DMS153 (cell line): ENCODE measurements at places on chromosomes 6 and 20.

DNA sequence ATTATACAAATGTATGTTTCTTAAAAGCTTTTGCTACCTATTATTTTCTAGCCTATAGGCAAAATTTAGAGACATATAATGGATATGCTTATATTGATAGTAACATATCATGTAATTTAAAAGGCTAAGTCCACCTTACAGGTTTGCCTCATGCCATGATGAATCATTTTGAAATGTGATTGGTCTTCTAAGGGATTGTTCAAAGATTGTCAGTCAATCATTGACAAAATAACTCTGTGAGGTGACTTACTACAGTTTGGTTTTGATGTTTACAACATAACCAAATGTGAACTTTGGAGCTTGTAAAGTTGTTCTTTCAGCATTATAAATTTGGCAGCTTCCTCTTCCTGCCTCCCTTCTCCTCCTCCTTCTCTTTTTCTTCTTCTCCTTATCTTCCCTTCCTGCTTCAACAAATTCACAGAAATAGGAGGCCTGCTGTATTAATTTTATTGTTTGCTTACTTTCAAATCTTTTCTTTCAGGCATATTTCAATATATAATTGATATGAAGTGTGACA is 39.7 kb upstream of the ZFP64 start:
- DNase-seq = no peak

DNA sequence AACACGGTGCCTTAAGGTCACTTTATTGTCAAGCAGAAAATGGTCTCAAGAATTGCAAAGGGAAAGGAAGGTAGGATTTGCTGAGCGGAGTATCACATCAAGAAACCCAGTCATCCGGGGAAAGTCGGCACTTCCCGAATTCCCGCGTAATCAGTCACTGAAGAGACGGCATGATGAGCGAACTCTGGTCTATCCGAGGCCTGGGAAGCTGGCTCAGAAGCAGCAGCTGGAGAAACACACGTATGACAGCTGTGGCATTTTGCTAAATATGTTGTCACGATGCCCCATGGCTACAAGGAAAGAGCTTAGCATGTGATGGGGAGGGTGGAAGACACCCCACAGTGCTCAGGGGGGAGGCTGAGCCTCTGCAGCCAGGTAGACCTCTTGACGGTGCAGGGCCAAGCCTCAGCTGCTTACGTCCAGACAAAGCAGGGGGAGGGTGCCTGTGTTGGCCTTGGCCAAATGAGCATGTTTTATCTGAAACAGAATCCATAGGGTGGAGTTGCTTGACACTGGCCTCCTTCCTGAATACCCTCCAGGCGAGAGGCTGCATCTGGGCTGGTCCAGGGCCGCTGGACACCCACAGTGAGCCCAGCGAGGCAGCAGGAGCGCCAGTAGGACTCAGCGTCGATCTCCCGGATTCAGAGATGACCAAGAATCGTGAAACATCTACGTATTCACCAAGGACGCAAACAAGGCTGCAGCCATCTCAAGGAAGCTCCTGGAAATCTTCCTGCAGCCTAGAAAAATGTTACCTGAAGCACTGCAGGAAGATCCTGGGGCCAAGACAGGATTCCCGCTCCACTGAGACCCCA is 118.8 kb upstream of the AFDN start:
- DNase-seq = no peak

GRCh38 chr6:162140251-162140852 is 587.2 kb downstream of the PRKN start:
- DNase-seq = no peak

GRCh38 chr6:1527073-1527457 is 82.7 kb upstream of the FOXC1 start:
- DNase-seq = peak; percentile 8

- DNase-seq = no peak
These were observed 83.5 kb upstream of the CCN6 start for GRCh38 chr6:111970426-111970825.

- DNase-seq = no peak
These were observed 63.4 kb downstream of the WDR27 start for GRCh38 chr6:169638388-169638787.
